Nucleus accumbens (tissue), 56 donors: ENCODE measurements at places on chromosomes 5 and 9.

- DNase-seq: no peak
Observed at GRCh38 chr5:113245427-113246225, 189.2 kb downstream of the TSSK1B start.

GRCh38 chr5:85591311-85591710 lies 1026.4 kb upstream of the COX7C start:
- no peak for DNase-seq

- no peak for DNase-seq
Observed at GRCh38 chr5:89435347-89435746, 552.4 kb upstream of the MEF2C start.

DNA sequence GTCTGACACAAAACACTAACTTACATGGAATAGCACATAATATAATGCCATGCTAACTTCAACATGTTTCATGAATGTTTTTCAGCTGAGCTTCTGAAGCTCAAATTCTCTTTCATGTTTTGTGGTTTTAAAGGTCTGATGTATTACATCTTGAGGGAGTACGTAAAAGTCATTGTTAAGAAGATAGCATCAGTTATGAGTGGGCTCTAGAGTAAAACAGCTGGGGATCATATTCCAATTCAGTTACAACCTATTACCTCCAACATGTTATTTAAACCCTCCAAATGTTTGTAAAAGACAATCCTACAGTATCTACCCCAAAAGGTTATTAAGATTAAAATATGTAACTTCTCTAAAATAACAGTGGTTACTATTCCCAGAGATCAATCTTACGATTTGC lies 19.2 kb downstream of the CETN3 start:
- no peak for DNase-seq

GRCh38 chr5:110335361-110336066 lies 391.0 kb downstream of the TMEM232 start:
- DNase-seq: no peak

GRCh38 chr9:113502427-113503034 lies 39.0 kb downstream of the RGS3 start:
- DNase-seq: no peak

- DNase-seq: no peak
Observed at GRCh38 chr5:137566118-137566541, 67.0 kb upstream of the SPOCK1 start.

GRCh38 chr5:157004893-157005551 lies 42.0 kb upstream of the TIMD4 start:
- DNase-seq: no peak

- DNase-seq: no peak
Observed at GRCh38 chr9:88745276-88746001, 210.5 kb downstream of the NXNL2 start.

DNA sequence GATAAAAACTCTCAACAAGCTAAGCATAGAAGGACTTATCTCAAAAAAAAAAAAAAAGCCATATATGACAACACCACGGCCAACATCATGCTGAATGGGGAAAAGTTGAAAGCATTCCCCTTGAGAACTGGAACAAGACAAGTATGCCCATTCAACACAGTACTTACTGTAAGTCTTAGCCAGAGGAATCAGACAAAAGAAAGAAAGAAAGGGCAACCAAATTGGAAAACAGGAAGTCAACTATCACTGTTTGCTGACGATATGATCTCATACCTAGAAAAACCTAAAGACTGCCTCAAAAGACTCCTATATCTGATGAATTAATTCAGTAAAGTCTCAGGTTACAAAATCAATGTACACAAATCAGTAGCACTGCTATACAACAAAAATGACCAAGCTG lies 24.6 kb upstream of the PTGER4 start:
- DNase-seq: no peak

DNA sequence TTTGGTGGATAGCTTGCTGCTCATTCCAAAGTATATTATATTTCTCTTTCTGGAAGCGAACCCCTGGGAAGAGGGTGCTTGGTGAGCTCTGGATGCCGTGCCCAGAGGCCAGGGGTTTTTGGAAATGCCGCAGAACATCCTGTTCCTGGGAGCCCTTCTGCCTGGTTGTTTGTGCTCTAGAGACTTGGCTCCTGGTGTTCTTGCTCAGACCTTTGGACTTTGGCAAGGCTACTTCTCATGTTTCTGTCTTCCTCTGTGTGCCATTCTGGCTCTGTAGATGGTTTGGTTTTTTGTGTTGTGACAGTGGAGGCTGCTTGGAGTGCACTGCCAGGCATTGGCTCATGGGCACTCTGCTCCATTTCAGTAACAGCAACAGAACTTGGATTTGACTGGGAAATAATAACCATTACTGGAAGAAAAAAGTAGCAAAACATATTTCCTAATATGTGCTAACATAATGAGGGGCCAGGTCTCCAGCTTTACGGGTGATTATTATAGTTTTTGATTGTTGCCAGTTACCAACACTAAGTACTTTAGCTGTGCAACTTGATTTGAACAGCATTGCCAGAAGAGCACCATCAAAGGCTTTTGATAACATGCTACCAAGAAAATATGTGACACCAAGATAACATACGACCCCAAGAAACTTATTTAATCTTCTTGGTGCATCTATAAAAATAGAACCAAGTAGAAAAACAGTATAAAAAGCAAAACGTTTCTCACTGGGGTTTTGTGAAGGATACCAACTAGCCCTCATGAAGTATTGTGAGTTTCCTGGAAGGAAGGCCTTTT lies 94.2 kb downstream of the PCSK1 start:
- no peak for DNase-seq

DNA sequence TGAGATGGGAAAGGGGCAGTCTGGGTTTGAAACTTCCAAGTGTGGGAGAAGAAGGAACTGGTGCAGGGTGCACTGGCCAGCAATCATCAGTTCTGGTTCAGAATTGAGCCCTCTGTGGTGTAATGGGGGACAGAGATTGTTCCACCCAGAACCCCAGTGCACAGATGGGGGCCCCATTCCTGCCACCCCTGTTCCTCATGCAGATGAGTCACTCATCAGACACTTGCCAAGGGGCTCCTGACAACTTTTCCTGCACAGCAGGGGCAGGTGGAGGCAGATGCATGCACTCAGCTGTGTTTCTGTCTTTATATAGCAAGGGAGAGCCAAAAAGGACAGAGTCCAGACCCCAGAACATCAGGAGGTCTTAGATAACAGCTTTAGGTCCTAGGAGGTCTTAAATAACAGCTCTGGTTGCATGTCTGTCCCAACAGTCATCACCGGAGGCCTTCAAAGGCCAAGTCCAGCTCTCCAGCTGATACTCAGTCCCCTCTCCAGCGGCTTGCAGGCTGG lies 252.9 kb downstream of the HSPA4 start:
- DNase-seq: no peak

- DNase-seq: no peak
Observed at GRCh38 chr5:127988146-127988760, 95.3 kb upstream of the SLC12A2 start.

DNA sequence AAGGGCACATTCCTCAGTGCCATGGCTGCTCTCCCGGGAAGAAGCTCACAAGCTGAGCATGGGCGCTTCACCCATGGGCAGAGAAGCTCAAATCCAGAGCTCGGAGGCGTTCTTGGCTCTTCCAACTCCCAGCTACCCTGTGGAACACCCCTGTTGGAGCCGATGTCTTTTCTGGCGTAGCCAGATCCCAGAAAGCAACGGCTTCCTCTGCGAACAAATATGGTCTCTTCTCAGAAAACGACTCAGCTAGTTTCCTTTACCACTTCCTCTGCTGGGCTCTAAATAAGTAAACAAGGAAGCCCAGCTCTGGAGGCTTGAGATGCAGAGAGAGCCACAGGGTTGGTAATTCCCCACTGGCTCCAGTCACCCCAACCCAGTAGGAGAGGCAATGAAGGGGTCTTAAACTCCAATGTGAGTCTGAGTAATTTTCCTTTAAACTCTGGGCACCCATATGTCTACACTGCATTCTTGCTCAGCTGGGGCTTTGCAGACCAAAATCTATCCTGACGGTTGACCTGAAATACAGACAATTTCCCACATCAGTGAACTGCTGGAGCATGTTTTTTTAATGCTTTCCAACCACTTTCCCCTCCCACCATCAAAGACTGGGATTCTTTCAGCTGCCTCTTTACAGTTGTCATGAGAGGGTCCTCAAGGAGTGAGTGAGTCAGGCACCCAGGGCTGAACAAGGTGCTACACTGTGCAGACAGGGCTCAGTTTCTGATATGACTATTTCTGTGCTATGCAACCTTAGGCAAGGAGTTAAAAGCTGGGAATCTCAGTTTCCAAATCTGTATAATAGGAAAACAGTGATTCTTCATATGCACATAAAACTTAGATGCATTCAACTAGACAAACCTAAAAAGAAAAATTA lies at the start of gene LCP2:
Gene LCP2 (minus strand): TSS at position 189 of the 874 bp plus-strand sequence. CDS start 166 bp downstream, at position 23.
- DNase-seq: no peak

GRCh38 chr5:124238350-124238749 lies 508.1 kb downstream of the ZNF608 start:
- DNase-seq: no peak

GRCh38 chr9:33426843-33427293 lies 20.5 kb downstream of the AQP3 start:
- DNase-seq: no peak

- no peak for DNase-seq
Observed at GRCh38 chr9:129696944-129697655, 31.7 kb downstream of the PRRX2 start.

- DNase-seq: no peak
Observed at GRCh38 chr5:124121198-124121597, 609.2 kb downstream of the CSNK1G3 start.

DNA sequence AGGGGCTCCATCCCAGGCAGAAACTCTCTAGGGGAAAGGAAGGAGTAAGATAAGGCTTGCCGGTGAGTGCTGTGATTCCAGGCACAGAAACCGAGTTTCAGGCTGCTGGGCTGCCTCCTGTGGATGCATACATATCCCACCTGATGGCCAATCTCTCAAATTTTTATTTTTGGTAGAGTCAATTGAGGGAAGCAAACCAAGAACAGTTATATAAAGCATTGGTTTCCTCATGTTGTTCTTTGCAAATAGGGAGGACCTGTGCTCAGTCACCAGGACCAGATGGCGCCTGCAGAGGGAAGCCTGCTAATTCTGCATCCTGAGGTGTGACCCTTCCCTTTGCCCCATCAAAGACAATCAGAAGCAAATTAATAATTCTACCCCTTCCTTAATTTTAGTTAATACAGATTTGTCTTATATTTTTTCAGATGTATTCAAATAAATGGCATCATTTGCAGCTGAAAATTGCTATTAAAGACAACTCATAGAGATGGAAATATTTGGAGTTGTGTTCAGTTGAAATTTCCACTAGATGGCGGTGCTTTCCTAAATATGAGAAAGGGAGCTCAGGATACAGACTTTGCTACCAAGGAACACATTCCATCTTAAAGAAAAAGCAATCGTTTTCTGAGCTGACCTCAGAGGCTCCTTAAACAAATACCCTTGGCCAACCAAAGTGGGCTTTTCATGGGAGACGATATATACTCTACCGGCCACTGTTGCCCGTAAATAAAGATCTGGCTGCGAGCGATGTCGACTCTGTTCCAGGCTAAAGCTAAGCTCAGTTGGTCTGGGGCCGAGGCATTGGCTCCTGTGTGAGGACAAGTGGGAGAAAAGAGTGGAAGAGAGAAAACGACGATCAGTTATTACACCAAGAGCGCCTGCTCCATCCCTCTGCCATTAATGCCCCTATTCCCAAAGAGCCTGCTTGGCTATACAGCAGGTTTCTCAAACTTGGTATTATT lies 225.7 kb upstream of the KLF9 start:
- no peak for DNase-seq

- no peak for DNase-seq
Observed at GRCh38 chr9:121801579-121801978, 150.1 kb downstream of the DAB2IP start.

- DNase-seq: no peak
Observed at GRCh38 chr9:108149326-108149725, 659.8 kb upstream of the KLF4 start.

DNA sequence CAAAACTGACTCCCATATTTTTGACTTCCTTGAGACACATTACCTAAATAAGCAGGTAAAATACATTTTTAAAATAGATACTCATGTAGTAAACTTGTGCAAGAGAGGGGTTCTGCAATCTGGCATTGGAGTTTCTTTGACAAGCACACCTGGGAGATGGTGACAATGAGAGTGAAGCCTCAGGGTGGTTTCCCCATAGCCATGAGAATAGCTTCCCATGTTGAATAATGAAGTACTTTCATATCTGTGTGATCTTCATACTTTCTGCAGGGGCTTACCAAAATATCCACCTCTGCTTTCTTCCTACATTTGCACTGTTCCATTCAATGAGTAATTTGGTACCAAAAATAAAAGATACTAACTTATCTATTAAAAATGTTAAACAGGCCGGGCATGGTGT lies 44.7 kb upstream of the VCAN start:
- no peak for DNase-seq

DNA sequence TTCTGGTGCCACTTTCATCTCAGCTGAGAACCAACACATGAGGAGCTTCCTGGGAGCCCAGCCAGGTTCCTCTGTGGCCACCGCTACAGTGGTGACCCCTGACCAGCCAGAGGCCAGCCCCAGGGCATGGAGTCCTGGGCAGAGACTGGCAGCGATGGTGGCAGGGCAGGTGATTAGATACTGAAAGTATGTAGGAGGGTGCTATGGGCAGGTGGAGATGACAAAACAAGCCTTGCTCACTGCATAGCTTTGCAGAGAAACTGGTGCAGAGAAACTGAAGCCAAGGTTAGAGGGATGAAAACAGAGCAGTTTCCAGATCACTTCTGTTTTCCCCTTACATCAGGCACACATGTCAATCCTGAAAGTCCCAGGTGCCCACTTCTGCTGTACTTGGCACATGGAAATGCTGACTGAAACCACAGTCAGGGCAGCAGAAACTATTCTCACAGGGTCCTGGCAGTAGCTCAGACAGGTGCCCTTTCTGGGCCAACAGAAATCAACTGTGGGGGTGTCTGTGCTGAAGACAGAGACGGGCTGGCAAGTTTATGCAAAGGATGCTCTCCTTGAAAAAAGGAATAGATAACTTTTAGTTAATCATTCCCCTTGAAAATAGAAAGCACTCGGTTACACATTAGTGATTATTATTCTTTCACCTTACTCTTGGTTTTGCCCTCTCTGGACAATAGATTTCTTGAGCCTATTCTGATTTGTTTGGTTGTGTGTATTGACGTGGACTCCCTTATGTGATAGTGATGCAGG lies 90.3 kb downstream of the ANKRD55 start:
- DNase-seq: no peak

- DNase-seq: no peak
Observed at GRCh38 chr5:154331232-154331631, 114.6 kb upstream of the SAP30L start.

DNA sequence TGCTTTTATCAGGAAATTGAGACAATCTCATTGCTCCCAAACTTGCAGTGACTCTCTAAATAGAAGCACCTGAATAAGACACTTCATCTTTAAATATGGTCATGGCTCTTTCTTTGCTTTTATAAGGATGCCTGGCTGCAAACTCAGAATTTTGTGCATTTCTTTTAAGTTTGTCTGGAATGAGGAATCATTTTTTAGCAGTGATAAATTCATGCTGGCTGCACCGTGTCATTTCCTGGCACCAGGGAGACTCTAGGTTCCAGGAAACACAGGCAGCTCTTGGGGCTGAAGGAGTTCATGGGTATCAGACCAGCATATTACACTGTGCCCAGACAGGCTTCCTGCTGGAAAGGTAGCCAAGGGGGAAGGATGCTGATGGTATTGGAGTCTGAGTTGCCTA lies 109.9 kb downstream of the NUDT12 start:
- DNase-seq: no peak

- DNase-seq: no peak
Observed at GRCh38 chr5:171573451-171574225, 154.2 kb downstream of the FGF18 start.
